ENCODE measurements at places on chromosomes 2 and 18. TPM values are rescaled to one million over a fixed set of nuclear protein-coding genes. Genes with fewer than 3 reads are reported as not detected.

GRCh38 chr2:70371753-70372152 is 69.9 kb upstream of the FAM136A start:
- DNase-seq, result peak; percentile 37

- no peak for DNase-seq
Observed at GRCh38 chr18:76657911-76658470, 162.9 kb upstream of the ZNF516 start.

- DNase-seq, result no peak
Observed at GRCh38 chr18:49988733-49989132, 175.4 kb upstream of the ACAA2 start.

The G6PC2 gene
- total RNA-seq, result not detected

- no peak for DNase-seq
Observed at GRCh38 chr2:47150175-47150574, 4.9 kb downstream of the STPG4 start.

The PIAS2 gene
- total RNA-seq, result 26.4 TPM

DNA sequence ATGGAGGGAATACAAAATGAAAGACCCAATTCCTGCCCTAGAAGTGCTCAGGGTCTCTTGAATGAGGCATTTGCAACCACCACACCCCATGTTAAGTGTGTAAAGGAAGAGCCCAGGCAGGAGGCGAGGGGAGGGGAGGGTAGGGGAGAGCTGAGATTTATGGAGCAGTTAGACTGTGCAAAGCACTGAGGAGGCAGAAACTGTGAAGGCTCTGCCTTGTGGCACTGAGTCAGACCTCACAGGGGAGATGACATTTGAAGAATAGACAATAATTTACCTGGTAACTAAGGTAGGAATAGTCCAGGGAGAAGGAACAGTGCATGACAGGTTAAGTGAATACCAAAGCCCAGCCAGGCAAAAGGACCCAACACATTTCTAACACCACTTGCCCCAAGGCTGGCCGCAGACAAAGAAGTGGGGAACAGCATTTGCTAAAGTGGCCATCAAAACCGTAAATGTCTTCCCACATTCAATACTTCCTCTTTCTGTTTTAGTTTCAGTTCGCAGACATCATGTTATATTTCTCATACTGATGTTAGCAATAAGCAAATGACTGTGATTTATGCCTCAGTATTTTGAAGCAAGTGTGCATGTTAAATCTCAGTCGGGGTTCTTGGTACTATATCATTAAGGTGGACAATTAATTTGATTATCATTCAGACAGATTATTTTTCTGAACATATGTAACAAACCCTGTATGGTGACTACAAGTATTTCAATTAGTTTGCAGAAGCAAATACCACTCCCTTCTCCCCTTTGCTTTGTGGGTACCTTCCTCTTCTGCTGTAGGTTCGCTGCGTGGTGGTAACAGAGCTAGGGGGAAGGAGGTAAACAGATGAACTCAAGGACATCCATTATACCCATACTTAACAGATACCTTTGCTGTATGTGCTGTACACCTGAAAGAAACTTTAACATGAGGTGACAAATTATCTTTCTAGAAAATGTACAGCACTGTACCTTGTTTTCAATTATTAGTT is 27.5 kb downstream of the CDH20 start:
- DNase-seq, result no peak

DNA sequence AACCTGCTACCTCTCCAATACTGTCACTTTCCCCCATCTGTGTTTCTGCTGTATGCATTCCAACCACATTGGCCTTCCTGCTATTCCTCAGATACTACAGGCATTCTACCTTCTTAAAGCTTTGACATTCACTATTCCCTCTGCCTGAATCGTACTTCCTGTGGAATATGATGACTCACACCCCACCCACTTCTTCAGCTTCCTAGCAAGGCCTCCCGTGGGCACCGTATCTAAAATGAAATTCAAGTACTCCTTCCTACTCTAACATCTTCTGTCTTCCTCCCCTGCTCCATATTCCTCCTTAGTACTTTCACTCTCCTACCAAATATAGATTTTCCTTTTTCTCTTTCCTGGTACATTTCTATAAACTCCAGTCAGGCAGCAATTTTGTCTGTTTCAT is 710.4 kb downstream of the RNF144A start:
- DNase-seq, result no peak

DNA sequence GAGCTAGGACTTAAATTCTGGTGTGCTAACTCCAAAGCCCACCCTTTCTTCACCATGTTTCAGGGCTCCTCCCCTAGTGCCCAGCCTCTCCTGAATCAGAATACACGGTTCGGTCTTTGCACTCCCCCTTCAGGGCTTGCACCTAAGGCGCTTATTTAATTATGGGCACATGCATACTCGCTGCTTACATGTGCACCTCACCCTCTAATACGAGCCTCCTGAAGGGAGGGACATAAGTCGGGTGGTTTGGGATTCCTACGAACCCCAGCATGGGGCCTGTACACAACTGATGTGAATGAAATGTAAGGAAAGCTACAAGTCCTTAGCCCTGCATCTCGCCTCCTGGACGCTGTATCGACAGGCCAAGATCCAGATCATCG is 435 bp downstream of the IFT172 start:
- peak; percentile 27 for DNase-seq

- no peak for DNase-seq
Observed at GRCh38 chr2:216882876-216883275, 23.0 kb upstream of the TNP1 start.

- DNase-seq, result peak; percentile 75
Observed at GRCh38 chr18:46199515-46200147, 95.4 kb downstream of the HAUS1 start.

DNA sequence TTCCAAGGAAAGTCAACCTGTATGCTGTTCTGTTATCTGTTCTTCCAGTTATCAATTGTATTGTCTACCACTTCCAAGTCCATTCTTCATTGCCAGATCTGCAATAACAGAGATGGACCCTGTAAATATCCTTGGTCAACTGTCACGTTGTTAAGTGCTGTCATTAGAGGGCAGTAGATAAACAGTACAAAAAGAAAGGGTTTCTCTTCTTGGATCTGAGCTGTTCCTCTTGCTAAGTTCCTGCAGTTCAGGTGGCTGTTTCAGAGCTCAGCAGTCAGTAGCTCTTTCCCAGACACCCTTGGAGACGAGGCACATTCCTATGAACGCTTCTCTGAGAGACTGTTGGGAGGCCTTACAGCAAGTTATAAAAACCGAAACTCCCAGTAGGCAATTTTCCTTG is 957.1 kb upstream of the CHAC2 start:
- DNase-seq, result peak; percentile 20

GRCh38 chr18:72107647-72108383 is 436.3 kb downstream of the CBLN2 start:
- DNase-seq, result no peak

All from fibroblast of villous mesenchyme (primary cell).